Activated CD4-positive, alpha-beta T cell treated with anti-CD3 and anti-CD28 coated beads, Interleukin-2, amount 10 ng/mL, durations not matched to agents 7 days and 5 days (primary cell): ENCODE measurements at places on chromosomes 5 and 9.

DNA sequence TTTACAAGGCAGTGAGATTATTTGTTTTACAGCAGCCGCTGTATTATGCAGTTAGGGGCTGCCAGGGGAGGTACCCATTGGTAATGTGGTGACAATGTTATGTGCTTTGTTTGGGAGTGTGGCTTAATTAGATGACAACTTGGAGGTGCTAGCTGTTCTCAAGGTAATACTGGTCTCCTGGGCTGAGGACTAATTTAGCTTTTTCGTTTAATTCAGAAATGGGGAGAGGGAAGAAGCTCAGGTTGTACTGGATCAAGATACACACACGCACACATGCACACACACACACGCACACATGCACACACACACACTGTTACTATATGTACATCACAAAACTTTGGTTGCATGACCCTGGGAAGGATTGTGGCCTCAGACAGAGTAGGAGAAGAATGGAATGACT is 37.9 kb downstream of the CFAP77 start:
- DNase-seq: no peak

GRCh38 chr9:130884542-130885483 is 11.8 kb downstream of the QRFP start:
- no peak for DNase-seq

- no peak for DNase-seq
Measured at GRCh38 chr9:97980918-97981845, 2.0 kb upstream of the ANP32B start.

GRCh38 chr5:95861221-95861863 is 38.8 kb upstream of the GLRX start:
- DNase-seq: no peak

DNA sequence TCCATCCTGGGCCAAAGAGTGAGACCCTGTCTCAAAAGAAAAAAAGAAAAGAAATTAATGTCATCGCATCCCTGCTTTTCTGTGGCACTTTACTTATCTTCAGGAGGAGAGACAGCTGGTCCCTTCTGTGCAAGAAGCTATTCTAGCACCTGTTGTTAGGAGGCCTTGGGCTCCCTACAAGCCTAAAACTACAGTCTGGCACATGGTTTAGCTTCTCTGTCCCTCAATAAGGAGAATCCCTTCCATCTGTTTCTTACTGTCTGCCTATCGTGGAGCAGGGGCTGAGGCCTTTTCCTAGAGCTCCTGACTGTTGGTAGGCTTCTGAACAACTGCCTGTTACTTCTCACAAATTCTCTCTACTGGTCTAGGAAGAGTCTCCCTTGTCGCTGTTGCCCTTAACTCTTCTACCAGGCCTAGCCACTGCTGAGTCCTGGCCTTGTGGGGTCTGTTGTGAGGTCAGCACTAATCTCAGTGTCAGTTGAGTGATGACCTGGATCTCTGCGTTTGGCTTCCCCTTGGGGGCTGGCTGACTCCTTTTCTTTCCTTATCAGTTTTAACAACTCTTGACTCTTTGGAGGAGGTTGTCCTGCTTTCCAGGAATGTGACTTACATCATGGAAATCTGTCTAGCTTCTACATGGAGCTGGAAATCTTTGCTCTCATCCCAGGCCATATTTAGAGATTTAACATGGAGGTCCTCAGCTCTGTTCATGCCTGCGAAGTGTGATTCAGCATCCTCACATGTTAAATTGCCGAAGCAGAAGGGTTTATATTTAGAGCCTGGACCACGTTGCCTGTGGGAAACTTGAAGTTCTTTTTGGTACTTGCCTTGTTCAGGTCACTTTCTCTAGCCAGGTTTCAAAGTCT is 5.7 kb upstream of the GARNL3 start:
- DNase-seq: no peak

- DNase-seq: no peak
Measured at GRCh38 chr5:43294226-43294625, 19.0 kb downstream of the HMGCS1 start.

DNA sequence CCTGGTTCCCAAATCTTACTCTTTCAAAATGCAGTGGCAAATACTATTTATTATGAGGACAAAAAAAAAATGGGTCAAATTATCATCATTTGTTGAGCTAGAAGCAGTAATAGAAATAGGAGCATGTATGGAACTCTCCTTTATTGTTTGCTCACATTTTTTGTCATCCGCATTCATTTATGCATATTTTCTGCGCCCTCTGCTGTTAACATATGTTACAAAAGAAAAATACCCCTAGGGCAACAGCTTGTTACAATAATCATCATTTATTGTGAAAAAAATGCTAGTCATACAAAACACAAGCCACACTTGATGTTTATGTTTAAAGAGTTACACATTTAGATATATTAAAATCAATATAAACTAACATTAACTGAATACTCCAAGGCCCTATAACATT is 328.2 kb downstream of the TUSC1 start:
- DNase-seq: no peak

DNA sequence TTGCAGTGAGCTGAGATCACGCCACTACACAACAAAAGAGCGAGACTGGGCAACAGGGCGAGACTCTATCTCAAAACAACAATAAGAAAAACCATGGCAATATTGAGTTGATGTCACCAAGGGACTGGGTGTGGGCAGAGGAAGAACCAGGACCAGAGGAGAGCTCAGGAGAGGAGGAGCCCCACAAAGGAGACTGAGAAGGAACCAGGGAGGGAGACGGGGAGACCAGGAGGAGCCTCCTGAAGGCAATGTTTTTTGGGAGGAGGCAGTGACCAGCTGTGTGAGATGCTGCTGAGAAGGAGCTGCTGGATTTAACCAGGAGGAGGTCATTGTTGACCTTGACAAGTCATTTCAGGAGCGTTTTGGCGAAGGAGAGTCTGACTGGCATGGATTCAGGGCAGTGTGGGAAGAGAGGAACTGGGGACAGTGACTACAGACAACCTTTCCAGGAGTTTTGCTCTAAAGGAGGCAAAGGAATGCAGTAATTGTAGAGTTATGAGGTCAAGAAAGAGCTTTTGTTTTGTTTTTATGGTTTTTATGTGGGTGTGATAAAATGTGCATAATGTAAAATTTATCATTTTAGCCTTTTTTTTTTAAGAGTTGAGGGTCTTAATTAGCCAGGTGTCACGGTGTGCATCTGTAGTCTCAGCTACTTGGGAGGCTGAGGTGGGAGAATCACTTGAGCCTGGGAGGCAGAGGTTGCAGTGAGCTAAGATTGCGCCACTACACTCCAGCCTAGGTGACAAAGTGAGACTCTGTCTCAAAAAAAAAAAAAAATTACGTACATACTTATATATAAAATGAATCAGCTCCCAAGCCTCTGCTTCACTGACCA is 17.9 kb downstream of the TRUB2 start:
- DNase-seq: no peak

DNA sequence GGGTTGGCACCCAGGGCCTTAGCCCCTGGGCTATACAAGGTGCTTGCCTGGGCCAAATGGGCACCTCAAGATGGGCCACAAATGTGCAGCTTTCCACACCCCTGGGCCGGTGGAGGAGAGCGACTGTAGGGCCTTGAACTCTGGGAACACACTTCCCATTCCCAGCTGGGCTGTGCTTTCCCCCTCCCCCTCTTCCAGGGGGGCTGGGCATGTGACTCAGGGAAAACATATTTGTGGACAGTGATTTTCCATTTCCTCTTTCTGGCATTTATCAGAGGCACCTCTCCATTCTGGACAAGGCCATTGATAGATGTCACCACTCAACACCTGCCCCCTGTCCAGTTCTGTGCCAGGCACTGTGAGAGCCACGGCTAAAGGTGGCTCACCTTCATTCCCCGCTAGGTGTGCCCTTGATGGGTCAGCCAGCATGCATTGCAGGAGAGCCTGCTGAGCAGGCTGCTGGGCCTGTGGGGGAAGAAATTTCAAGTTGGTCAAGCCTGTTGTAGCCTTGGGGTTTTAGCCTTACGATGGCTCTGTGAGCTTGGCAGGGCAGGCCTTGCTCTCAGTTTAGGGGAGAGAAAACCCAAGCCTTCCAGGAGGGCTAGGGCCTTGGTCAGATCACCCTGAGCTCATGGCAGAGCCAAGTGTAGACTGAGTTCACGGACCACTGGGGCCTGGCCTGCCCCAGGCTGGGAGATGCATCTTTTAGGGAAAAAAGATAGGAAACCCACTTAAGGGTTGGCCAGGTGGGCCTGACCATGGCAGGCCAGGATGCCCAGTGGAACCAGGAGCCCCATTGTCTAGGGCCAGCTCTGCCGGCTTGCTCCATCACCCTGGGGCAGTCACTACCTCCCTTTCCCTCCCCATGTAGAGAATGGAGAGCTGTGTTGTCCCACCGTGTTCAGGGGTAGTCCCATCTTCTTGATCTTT is 113.9 kb downstream of the DAB2IP start:
- no peak for DNase-seq

GRCh38 chr9:34579104-34579807 is 10.3 kb downstream of the CNTFR start:
- DNase-seq: no peak

DNA sequence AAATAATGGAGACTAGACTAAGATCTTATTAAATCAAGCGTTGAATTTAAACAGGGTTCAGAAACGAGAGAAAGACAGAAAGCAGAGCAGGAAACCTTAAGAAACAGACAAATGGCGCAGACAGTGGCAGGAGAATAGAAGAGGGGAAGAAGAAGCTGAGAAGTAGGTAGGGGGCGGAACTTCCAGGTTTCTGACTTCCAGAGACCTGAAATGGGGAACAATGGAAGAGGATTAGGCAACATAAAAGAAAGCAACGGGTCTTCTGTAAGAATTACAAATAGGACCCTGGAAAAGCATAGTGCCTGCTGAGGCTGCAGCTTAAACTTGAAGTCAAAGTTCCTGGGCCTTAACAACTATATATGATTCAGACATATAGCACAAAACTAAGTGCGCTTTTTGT is 101.7 kb downstream of the BNC2 start:
- no peak for DNase-seq

- no peak for DNase-seq
Measured at GRCh38 chr5:135813758-135814157, 20.7 kb upstream of the SLC25A48 start.

DNA sequence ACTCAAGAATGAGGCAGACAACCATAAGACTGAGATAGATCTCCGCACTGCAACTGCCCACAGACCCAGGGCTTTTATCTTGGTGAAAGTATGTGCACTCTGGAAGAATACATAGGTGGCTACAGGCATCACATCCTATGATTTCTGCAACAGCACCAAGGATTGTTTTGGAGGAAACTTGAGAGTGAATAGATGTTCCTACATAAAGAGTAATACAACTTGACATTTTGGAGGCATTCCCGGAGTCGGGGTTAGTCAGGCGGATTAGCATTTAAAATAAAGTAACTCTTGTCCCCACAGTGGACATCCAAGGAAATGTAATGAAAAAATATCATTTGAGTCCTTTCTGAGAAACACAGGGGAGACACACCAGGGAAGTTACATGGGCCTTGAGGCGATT is 26.7 kb downstream of the TMEM174 start:
- DNase-seq: no peak

DNA sequence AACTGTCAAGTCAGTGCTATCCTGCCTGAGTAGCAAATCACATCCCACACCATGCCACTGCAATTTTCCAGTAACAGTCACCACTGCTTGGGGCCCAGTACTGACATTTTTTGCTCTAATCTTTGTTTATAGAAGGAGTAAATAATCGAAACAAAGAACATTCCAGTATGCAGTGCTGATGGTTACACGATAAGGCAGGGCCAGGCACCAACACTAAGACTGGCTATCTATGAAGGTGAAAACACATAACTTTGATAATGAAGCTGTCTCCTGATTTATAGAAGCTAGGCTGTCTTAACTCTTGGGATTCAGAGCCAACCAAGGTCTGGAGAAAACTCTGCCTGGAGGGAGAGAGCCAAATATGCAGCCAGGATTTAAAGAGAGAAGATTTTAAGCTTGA is 365.3 kb downstream of the BNC2 start:
- DNase-seq: no peak

DNA sequence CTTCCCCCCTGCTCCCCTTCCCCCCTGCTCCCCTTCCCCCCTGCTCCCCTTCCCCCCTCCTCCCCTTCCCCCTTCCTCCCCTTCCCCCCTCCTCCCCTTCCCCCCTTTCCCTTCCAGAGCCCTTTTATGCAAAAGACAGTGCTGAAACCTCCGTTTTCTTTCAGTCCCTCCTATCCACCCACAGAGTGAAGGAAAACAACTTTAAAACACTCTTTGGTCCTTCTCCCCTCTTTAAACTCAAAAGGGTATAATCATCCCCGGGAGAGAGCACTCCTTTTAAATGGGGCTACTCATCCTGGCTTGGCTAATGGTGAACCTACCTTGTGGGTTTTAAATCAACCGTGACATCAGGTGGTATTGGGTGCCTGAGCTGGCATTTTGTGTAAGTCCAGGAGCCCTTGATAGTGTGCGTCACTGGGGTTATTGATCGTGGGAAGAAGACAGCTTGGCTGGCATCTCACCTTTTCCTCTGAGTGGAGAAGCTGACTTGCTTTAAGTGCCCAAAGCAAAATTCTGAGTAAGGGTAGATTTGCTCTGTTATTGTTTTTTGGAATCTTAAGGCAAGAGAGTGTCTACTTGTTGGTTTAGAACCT is 2.7 kb downstream of the LARP1 start:
- DNase-seq: peak; percentile 15

DNA sequence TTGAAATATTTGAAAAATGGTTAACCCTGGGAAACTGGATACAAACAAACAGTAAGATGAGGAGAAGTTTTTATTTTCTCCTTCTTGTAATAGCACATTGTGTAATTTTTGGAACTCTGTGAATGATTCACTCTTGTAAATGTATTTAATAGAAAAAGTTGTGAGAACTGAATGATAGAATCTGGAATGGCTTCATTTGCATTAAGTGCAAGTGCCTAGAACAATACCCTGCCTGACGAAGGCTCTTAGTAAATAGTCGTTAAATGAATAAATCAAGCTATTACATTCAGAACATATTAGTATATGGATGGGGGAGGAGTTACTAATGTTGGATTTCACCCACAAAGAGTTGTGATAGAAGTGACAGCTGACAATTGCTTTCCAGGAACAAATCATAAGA is 442.5 kb downstream of the EFNA5 start:
- no peak for DNase-seq

GRCh38 chr9:69571032-69571431 is 101.1 kb downstream of the APBA1 start:
- DNase-seq: no peak

DNA sequence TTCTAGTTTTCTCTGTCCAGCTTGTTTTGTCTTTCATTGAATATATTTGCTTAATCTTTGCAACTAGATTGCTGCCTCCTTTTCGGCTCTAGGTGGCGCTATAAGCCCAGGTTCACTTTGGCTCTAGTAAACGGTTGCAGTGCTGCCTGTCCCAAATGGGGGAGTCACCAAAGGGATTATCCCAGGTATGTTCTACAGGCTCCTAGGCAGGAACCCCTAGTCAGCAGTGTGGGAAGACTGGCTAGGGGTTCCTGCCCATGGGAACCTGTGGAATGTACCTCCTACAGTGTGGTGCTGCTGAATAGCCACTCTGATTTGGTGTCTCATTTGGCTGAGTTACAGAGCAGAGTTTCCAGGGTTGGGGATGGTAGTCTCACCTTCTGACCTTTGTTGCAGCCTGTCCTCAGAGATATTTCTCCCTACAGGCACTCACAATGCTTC is 85.2 kb downstream of the ARSB start:
- DNase-seq: peak; percentile 34

GRCh38 chr5:123093601-123094236 is 4.7 kb downstream of the PRDM6 start:
- DNase-seq: no peak
